ENCODE measurements at places on chromosomes 2 and 18.

GRCh38 chr2:30405260-30405605 is 41.8 kb upstream of the LCLAT1 start:
- DNase-seq: no peak

DNA sequence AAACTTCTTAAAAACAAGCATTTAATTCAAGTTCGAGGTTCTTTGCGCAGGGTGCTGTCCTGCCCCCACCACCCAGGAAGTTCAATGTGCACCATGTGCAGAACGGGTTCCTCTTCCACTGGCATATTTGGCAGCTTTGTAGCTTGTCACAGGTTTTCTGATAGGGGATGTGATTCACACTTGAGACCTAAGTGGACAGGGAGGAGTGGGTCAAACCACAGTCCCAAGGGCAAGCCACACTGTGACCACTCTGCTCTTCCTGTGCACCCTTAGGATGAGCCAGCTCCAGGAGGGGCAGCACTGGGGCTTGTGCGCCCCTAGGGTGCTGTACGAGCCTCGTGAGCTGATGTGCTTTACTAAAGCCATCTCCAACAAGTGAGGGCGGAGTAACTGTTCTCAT is 82.5 kb downstream of the TGFA start:
- no peak for DNase-seq

DNA sequence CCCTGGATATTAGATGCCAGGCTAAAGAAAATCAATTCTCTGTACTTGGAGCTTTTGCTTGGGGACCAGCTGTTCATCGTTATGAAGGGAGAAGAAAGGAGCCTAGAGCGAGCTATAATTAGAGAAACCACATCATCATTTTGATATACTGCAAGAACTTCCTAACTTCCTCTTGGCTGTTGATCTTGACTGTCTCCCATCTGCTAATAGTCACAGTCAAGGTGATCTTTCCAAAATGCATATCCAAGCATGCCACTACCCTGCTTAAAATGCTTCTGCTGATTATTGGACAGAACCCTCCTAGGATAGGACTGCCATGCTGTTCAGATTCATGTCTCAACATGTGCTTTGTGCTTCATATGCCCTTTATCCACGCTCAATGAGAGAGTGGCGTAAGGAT is 54.8 kb downstream of the RAPGEF4 start:
- DNase-seq: no peak

- no peak for DNase-seq
Observed at GRCh38 chr2:13019781-13020180, 303.0 kb downstream of the TRIB2 start.

DNA sequence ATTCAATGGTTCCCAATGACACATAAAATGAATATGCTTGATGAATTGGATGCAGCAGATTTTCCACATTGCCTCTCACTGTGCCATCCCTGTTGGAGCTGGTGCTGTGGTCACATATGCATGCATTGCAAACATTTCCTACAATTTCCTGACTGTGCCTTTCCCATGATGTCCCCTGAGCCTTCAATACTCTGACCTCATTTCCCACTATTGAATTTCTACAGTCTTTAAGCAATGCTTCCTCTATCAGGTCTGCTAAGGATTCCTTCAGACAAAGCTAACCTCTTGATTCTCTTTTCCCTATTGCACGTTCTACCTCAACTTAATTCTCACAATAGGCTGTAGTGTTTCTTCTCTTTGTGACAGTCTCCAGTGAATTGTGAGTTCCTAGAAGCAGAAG is 342.5 kb upstream of the CRIM1 start:
- no peak for DNase-seq

DNA sequence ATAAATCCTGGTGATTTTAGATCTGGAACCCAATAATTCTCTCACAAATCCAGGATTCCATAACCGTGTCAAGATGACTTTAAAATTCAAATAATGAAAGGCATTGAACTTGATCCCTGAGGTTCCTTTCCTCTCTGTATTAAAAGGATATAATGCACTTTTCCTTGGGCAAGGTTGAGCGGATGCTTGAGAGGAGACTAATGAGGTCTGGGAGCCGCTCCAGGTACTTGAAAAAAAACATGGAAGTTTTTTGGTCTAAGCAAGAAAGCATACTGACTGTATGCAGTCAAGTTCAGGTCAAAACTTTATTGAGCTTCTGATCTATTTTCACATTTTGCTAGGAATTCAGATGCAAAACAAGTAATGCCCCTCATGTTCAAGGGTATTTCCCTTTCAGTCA is 318.5 kb downstream of the RAD51AP2 start:
- DNase-seq: no peak

Measured in activated naive CD4-positive, alpha-beta T cell treated with Interleukin-2 at 50 U/mL for 16 hours (primary cell).